Vagina (tissue), 2 donors: ENCODE measurements at places on chromosomes 13 and 19. TPM values are rescaled to one million over a fixed set of nuclear protein-coding genes. Genes with fewer than 3 reads are reported as not detected.

Gene LAMP1
- 77.8 TPM for total RNA-seq

DNA sequence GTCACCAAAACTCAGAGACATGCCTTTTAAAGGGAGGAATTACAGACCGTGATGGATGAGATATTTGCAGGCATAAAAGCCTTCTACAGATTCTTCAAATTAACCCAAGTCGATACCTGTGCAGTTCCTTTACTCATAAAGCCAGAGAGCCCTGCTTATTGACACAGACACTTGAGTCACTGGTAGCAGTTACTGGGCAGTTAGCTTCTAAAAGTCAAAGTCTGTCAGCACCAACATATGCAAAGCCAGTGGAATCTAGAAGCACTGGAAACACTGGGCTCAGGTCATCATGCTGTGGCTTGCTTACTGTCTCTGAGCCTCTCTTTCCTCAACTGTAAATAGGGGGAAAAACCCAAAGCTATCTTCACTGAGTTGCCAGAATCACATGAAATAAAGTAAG lies 25.7 kb upstream of the LRCH1 start:
- no peaks in the 10 kb centered on the region for H3K36me3 ChIP-seq
- DNase-seq, result no peak
- no peak overlapping the region for H3K27ac ChIP-seq
- H3K4me3 ChIP-seq, result no peak overlapping the region
- H3K4me1 ChIP-seq, result peaks cover 27% of the 10 kb centered on the region

Gene ZNF543
- total RNA-seq, result 6.9 TPM

Gene NLRP5
- not detected for total RNA-seq

GRCh38 chr13:28610996-28611395 lies 47.9 kb upstream of the POMP start:
- no peak overlapping the region for H3K4me3 ChIP-seq
- H3K27me3 ChIP-seq, result no peaks in the 10 kb centered on the region
- H3K36me3 ChIP-seq, result no peaks in the 10 kb centered on the region
- no peak overlapping the region for H3K27ac ChIP-seq

- H3K27me3 ChIP-seq, result no peaks in the 10 kb centered on the region
- no peak overlapping the region for H3K27ac ChIP-seq
- DNase-seq, result no peak
- H3K4me3 ChIP-seq, result no peak overlapping the region
Measured at GRCh38 chr13:43484432-43485225, 302.1 kb downstream of the ENOX1 start.

Gene ZNF571
- total RNA-seq, result 2.9 TPM

Gene HCST
- 9.1 TPM for total RNA-seq

DNA sequence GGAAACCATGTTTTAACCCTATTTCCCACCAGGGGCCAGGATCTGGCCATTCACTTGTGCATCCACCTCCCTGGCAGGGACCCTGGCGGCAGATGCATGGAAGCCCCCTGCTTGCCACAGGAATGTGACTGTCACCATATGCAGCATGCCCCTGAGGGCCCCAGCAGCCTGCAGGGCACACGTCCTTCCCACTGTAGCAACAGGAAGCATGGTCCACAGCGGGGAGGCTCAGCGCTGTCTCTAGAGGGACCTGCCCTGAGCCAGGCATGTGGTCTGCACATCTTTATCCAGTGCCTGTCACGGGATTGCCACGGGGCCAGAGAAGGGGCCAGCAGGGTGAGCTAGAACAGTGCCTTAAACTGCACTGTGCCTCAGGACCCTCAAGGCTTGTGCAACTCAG lies 34.9 kb upstream of the MCF2L start:
- no peak overlapping the region for H3K4me3 ChIP-seq
- peaks cover 9% of the 10 kb centered on the region for H3K4me1 ChIP-seq
- no peak overlapping the region for H3K27ac ChIP-seq
- DNase-seq, result no peak

DNA sequence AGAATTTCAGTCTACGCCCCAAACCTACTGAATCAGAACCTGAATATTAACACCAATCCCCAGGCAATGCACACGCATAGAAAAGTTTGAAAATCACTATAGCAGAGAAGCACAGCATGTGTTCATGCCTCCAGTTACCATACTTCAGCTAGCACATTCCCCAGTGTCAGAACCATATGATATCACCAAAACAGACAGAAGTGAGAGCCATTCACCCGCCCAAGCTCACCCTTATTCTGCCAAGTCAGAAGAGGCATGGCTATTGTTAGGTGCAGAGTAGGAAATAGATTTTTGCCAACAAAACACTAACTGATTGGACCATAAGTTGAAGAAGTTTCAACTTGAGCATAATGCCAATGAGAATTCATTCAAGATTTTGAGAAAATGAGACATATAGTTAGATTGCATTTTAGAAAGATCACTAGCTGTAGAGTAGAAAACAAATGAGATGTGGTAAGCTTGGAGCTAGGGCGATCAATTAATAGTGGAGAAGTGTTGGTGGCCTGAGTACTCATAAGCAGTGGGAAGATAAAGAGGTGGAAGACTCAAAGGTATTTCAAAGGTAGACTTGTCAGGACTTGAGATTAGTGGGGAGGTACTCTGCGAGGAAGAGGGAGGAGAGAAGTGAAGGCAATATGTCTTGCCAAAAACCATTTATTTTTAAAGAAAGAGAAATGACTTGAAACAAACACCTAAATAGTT lies 492.4 kb downstream of the SUCLA2 start:
- DNase-seq, result no peak
- H3K36me3 ChIP-seq, result no peaks in the 10 kb centered on the region
- H3K27ac ChIP-seq, result no peak overlapping the region
- no peak overlapping the region for H3K4me3 ChIP-seq
- H3K4me1 ChIP-seq, result no peaks in the 10 kb centered on the region
- no peaks in the 10 kb centered on the region for H3K27me3 ChIP-seq
